Spinal cord (tissue), 10 donors: ENCODE measurements at places on chromosomes 11 and 22.

- no peak for DNase-seq
Observed at GRCh38 chr11:105081412-105082150, 36.4 kb upstream of the CARD16 start.

GRCh38 chr11:118277312-118277711, 13.2 kb upstream of the MPZL2 start:
- no peak for DNase-seq

- no peak for DNase-seq
Observed at GRCh38 chr11:17568944-17569343, 21.9 kb downstream of the OTOG start.

DNA sequence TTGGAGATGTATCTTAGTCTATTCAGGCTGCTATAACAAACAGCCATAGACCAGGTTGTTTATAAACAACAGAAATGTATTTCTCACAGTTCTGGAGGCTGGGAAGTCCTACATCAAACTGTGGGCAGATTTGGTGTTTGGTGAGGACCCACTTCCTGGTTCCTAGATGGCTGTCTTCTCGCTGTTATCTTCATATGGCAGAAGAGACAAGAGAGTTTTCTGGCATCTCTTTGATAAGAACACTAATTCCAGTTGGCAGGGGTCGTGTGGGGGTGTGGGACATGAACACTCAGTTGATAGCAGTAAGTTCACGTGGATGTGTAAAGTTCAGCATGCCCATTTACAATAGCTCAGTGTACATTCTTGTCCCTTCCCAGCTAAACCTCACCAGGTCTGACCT, 41.3 kb upstream of the HMGXB4 start:
- no peak for DNase-seq

DNA sequence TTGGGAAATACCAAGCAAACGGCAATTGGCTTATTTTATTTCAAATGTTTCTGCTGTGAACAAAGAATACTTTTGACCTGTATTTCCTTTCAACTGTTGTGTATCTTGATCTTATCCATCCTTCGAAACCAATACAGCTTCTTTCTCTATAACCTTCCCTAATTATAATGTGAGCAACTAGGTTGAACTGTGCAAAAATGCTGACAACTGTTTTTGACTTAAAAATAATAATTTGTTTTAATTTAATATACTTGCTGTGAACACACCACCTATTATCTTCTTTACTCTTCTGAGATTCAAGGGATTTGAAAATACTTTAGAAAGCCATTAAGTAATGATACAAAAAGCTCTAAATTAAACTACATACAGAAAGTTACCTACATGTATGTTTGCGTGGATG, 682.5 kb upstream of the CCDC179 start:
- no peak for DNase-seq

DNA sequence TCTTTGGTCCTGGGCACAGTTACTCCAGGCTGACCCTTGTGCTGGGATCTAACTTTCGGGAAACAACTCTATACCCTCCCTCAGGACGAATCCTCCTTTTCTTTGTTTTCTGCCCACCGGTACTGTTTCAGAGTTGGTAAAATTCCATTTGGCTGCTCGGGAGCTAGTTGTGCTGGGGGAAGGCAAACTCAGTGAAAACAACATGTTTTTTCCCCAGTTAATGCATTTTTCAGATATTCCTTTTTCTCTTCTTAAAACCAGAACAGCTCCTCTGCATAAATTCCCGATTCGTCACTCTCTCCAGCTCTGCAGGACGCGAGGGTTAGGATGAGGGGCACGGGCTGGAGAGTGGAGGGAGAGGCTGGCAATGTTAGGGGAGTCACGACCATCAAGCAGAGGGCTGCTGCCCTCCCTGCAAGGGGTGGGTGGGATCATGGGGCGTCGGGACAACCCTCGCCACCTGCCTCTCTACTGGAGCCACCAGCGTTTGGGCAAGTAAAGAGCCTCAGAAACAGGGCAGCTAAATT, 31.3 kb downstream of the LRRC10B start:
- DNase-seq = no peak

DNA sequence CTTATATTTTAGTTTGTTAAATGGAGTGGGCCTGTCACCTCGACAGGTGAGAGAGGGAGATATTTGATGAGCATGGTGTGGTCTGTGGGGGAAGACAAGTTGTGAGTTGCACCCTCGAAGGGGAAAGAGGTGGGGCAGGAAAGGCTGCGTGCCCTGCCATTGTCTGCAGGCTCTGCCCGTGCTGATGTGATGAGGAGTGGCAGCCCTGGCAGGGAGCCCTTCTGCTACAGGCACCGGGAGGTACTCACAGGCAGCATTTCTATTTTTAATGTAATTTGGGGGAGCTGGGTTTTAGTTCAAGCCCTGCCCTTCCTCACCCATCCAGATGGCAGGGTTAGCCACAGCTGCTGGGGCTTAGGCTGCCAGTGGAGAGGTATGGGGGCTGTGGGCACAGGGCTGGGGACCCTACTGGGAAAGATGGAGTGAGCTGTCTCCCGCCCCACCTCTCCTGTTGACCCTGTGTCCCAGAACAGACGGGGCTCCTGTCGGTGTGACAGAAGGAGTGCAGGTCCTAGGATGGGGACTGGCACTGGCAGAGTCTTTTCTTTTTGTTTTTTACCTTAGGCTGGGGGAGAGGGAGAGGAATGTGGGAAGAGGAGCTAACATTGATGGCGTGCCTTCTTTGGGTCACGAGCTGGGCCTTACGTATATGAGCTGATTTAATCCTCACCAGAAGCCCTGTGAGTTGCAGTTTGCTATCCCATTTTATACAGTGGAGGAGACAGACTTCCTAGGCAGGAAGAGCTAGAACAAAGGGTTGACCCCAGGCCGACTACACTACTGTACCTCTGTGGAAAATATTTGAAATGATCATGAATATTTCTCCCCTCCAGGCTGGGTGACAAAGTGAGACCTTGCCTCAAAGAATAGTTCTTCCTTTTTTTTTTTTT, 51.6 kb downstream of the CEP164 start:
- no peak for DNase-seq

DNA sequence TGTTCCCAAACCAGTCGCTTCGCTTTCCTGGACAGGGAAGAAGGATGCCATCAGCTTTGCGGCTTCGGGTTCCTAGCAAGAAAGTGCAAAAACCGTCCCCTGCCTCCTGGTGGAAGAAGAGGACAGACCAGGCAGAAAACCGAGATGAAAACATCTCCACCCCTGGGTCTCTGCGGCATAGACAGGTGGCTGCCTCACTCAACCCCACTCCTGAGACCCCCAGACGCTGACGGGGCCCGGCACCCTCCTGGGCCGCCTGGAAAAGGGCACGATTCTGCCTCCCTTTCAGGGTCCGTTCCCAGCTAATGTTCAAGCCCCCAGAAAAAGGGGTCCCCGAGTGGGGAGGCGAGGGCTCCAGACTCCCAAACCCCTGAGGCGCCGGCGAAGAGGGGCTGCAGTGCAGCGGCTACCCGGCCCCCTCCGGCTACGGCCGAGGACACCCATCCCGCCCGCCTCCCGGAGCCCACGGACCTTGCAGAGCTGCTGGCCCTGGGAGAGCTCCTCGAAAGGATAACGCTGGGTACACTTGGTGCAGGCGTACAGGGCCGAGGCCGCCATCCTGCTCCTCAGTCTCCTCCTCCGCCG, 569 bp downstream of the FAM76B start:
- peak; percentile 30 for DNase-seq

GRCh38 chr11:15569305-15570025, 454.7 kb downstream of the INSC start:
- no peak for DNase-seq

- peak; percentile 26 for DNase-seq
Observed at GRCh38 chr11:83033972-83034672, 37.6 kb downstream of the RAB30 start.
